ENCODE measurements at places on chromosomes 5 and 9.

DNA sequence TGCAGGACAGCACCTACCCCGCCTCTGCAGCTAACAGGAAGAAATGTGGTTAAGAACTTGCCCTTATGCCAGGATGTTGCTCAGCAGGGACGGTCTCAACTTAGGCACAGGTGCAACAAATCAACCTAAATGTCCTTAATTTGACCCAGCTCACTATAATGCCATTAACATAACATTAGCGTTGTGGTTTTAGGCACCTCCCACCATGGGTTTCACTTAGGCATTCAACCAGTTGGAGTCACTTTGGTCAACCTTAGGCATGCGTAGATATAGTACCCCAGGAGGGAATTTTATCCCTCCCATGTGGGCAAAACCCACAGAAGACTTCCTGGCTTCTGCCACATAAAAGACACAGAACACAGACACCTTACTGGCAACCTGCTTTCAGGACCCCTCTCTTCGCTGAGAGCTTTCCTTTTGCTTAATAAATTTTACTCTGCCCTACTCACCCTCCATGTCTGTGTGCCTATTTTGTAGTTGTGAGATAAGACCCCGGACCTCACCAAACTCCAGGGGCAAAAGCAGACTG, 8.7 kb upstream of the ERAP1 start:
- DNase-seq: peak; percentile 32

DNA sequence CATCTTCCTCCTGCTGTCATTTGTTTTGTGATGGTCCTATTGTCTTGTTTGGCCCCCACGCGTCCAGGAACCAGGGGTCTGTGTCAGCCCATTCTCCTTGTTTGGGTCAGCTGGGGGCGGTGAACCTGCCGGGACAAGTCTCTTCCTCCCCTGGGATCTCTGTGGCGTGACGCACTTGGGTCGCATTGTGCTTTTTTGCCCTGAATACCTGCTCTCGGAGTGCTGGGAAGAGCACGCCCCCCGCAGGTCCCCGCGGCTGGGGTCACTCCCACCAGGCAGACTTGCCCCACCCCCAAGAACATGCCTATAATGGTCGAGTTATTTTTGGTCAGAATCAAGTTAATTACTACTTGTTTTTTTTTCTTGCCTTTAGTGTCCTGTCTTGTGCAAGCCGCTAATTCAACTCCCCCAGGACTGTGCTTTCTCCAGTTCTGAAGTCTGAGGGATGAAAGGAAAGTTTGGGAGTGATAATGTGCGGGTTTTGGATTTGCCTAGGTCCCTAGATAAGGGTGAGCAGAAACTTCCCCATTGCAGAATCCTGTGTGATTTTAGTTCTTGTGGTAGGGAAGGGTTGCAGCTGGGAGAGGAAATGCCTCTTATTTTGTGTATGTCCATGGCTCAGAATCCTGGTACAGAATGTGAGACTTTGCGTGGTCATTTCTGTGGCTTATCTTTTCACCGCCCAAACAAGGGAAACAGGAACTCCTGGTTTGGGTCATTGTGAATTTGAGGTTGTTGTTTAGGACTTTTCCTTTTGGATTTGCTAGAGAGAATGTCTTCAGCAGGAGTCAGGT, 789 bp downstream of the ACER2 start:
- no peak for DNase-seq

- no peak for DNase-seq
Observed at GRCh38 chr5:148387325-148387724, 3.6 kb downstream of the FBXO38 start.

DNA sequence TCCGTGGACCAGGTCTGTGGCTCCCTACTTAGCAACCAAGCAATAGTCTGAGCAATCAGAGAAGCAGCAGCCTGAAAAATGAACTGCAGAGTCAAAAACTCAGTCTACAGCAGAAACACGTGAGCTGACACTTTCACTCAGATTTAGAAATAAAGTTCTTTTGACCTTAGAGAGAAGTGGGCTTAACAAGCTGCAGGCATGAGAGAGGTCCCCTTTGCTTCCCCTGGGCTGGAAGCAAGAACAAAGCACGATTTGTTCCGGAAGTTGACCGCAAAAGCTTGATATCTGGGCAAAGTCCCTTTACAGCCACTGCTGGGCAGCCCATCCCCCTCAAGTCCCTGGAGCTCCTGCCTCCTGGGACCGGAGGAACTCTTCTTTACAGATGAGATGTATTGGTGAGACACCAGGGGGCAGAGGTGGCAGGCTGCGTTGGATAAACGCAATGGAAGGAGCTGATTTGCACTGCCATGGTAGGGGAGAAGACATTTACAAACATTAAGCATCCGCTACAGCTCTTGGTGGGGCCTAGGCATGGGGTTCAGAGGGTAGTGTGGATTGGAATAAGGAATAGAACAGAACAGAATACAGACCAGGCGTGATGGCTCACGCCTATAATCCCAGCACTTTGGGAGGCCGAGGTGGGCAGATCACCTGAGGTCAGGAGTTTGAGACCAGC, 5.8 kb upstream of the SOWAHA start:
- no peak for DNase-seq

DNA sequence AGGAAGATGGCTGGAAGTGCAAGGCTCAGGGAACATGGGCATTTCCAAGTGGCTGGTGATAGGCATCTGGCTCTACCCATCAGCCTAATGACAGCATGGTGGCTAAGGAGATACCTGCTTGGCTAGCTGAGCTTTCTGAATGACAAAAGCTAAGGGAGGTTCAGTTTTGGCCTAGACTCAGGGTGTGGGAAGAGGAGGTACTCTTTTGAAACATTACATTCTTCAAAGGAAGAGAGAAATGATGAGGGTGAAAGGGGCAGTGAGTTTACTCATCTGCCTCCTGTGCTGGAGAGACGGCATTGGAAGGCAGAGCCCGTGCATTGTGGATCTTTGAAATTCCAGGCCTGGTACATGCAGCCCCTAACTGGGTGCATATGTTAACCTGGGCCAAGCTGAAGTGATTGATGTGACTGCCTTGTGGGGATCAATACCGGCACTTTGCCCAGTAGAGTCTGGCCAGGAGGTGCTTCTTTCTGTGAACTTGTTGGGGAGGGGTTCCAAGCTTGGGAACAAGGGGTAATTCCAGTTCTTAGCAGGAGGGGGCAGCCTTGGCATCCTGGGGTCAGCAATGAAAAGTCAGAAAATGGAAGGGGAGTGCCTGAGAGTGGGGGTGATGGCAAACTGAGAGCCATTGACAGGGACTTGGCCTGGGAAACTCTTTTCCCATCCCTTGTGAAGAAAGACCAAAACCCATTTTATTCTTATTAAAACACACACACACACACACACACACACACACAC, 108.6 kb downstream of the ACER2 start:
- no peak for DNase-seq

- DNase-seq: peak; percentile 11
Observed at GRCh38 chr9:92807757-92808725, 43.4 kb upstream of the BICD2 start.

DNA sequence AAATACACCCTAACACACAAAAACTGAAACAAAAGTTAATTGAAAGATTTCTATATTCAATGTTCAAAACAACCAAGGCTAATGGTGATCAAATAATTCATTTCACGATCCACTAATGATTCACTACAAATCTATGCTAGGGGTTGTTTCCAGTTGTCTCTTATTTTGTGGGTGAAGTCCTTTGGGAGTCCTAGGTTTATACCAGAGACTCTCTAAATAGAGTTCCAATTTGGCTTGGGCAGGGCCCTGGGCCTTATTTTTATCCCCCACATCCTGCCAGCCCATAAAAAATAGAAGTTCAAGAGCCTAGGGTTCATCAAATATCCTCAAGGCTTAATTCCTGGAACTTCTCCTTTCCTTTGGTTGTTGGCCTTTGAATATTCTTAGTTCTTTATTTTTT, 26.1 kb downstream of the SREK1IP1 start:
- DNase-seq: no peak

- no peak for DNase-seq
Observed at GRCh38 chr9:10260501-10260900, 352.3 kb downstream of the PTPRD start.

GRCh38 chr9:90600029-90600428, 42.6 kb downstream of the DIRAS2 start:
- DNase-seq: no peak

DNA sequence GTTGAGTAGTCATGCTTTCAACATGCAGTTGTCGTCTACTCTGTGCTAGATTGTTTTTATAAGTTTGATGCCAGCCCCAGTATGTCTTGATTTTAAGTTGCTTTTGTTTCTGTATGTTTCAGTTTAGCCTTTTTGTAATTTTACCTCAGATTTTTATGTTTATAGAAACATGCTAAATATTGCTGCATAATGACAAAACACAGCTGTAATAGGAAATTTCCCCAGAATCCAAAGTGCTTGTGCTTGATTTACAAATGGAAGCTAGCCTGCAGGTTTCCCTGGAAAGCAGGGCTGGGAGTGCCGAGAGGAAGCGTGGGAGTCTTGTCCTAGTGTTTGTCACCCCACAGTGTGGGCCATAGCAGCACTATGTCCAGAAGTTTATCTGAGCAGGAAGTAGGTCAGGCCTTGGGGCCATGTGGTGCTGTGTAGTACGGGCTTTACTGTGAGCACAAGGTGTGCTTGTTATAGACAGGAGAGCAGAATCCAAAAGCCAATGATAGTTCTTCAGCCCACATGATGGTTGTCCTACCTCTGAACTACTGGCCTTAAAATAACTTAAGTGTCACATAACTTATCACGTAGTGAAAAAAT, 100.0 kb upstream of the NREP start:
- no peak for DNase-seq

DNA sequence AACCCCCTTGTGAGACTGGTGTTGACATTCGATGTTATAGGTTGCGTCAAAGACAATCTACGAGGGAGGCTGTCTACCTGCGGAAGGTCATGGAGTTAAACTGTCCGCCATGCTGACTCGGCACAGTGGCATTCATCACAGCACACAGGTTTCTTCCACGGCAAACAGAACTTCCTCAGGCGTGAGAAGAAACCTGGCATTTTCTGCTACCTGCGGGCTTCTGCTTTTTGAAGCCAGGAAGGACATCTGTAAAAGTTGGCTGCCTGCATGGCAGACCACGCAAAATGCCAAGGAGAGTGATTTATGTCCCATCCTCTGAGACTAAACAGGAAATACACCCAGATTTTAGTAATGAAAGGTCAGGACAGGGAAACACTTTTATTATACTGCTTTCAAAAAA, 809.8 kb upstream of the NUDT12 start:
- DNase-seq: no peak

GRCh38 chr5:114449860-114450421, 88.1 kb downstream of the KCNN2 start:
- DNase-seq: peak; percentile 29

- no peak for DNase-seq
Observed at GRCh38 chr5:107968998-107969397, 298.3 kb upstream of the EFNA5 start.

All from stimulated activated CD4-positive, alpha-beta T cell treated with anti-CD3 and anti-CD28 coated beads, Interleukin-4, amount 100 ng/mL, for 4 hours (primary cell).